Esophagus muscularis mucosa (tissue), 4 donors: ENCODE measurements at places on chromosomes 12 and 14.

GRCh38 chr12:49636979-49637755, 13.8 kb downstream of the PRPF40B start:
- DNase-seq = no peak

DNA sequence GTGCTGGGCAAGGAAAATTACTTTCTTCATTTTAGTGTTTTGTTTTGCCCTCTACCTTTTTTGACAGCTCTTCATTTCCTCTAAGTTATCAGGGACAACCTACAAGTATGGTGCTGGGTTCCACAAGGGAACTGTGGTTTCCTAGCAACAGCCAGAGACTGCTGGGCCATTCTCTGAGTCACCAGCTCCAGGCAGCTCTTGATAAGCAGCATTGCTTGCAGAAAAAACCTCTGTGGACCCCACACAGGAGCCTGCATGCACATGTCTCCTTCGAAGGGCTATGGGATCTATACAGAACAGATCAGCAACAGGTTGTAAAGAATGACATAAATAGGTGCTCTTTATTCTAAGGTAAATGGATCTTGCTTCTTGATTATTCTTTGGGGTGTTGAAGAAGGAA, 81.0 kb upstream of the CCDC196 start:
- peak; percentile 37 for DNase-seq

- DNase-seq = no peak
Observed at GRCh38 chr14:87901236-87901635, 91.7 kb downstream of the GALC start.

DNA sequence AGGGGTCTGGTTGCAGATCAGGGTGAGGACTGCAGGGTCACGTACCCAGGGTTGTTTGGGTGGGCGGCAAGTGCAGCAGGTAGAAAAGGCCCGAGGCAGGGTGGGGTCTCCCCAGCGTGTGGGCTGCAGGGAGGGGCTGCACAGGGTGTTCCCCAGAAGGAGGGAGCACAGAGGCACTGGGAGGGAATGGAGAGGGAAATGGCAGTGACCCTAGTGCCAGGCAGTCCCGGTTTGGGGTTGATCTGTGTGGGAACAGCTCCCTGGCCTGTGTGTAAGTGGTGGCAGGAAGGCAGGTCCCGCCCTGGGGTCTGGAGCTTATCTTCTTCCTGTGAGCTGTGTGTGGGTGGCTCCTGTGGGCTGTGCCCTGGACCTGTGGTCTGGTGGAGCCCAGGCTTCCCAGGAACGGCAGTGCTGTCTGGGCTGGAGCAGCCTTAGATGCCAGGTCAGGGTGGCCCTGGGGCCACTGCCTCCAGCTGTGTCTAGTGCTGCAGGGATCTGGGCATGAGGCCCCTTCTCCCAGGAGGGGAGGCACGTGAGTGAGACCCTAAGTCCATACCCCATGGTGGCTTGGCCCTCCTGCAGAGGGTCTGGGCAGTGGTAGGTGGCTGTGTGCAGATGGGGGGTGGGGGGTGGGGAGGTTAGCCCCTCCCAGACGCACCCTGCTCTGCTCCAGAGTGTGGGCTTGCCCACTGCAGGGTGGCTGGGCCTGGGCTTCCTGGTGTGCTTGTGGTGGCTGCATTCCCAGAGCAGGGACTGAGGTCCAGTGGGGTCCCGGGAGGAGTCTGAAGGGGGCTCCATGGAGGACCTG, 363.5 kb downstream of the TMEM121 start:
- no peak for DNase-seq

GRCh38 chr12:124872068-124872719, 8.5 kb upstream of the SCARB1 start:
- no peak for DNase-seq

DNA sequence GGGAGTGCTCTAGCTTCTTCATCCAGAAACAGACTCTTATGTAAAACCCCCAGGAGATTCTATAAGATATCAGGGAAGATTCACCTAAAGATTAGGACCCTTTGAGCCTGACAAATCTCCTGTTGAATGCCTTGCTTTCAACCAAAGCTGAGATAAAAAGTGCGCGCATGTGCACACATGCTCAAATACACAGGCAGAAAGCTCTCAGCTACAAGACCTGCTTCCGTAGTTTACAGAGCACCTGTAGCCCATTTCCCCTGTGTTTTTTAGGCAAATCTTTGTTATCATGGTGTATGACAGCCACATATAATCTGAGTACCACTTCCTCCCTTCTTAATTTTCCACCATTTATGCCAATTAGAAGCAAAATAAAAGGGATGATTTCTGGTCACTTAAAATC, 866.9 kb downstream of the NRXN3 start:
- DNase-seq = no peak
